NCI-H2171 treated with DMSO at 0.1 percent for 48 hours (cell line): ENCODE measurements at places on chromosomes 4 and X.

DNA sequence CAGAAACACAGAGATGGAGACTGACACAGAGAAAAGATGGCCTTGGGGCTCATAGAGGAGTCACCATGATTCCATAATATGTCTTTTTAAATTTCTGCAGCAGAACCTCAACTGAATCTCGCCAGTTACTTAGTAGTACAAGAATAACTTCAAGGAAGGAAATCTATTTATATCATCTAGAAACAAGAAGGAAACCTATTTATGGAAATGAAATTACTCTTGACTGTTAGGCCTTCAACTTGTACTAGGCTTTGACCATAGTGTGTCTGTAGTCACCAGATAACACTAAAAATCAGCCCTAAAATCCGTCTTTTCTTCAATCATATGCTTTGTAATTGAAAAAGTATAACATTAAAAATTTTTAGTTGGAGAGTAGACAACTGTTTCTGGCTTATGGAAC lies 740.4 kb downstream of the TRIML1 start:
- DNase-seq, result no peak

- DNase-seq, result no peak
Observed at GRCh38 chrX:111349101-111349500, 62.9 kb downstream of the DCX start.

DNA sequence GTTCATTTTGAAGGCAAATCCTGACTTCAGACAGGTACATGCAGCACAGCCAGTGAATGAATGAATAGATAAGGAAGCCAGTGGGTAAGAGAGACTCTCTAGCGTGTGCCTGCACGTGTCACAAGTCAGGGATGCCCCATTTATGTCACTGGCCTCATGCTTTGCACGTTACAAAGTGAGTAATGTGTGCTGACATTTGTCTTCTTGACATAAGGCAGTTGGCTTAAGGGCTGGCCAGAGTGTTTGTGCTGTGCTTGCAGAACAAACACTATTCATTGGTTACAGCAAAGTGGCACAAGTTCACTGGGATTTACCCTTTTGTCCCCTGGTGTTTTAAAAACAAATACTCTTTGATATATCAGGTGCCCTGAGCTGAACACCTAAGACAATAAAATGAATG lies 55.9 kb downstream of the CRMP1 start:
- no peak for DNase-seq

DNA sequence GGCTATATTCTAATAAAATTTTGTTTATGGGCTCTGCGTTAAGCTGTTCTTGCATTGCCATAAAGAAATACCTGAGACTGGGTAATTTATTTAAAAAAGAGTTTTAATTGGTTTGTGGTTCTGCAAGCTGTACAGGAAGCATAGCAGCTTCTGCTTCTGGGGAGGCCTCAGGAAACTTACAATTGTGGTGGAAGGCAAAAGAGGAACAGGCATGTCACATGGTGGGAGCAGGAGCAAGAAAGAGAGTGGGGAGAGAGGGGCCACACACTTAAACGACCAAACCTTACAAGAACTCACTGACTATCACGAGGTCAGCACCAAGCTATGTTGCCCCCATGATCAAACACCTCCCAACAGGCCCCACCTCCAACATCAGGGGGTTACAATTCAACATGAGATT lies 74.0 kb downstream of the FHDC1 start:
- DNase-seq, result no peak

- DNase-seq, result no peak
Observed at GRCh38 chrX:9578083-9578779, 113.4 kb downstream of the TBL1X start.

DNA sequence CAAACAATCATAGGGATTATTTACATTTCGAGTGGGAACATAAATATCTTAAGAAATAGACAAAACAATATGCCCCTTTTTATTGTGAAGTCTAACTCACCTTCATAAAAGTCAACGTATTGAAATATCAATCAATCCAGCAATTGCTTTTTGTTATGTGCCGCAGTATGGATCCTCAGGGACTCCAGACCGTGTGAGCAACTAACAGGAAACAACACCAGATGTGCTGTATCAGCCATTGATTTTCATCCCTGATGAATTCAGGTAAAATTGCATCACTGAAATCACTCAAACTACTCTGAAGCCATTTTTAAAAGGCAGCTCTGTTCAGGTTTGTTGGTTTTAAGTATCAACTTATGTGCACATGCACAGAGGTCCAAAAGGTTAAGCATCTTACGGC lies 197.3 kb upstream of the FAT1 start:
- DNase-seq, result no peak
